Stimulated activated CD4-positive, alpha-beta T cell treated with anti-CD3 and anti-CD28 coated beads, TNF-alpha, amount 100 ng/mL, for 1 hour (primary cell): ENCODE measurements at places on chromosomes 1 and 21.

GRCh38 chr1:61011561-61012263, 70.6 kb upstream of the NFIA start:
- no peak for DNase-seq

DNA sequence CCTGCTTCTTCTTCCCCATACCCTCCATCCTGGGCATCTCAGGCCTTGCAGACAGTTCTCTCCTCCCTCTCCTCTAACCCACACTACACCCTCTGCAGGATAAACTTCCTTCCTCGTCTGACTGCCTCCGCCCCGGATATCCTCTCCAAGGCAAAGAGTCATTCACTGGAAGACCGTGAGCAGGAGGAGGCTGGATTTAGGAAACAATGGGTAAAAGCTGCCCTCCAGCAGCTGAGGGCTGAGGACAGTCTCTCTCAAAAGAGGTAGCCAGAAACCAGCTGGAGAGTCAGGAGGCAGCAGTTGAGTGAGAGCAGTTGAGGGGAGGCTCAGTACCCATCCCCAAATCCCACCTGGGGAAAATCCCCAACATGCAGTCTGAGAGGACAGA, 1.4 kb downstream of the CSRP1 start:
- no peak for DNase-seq

DNA sequence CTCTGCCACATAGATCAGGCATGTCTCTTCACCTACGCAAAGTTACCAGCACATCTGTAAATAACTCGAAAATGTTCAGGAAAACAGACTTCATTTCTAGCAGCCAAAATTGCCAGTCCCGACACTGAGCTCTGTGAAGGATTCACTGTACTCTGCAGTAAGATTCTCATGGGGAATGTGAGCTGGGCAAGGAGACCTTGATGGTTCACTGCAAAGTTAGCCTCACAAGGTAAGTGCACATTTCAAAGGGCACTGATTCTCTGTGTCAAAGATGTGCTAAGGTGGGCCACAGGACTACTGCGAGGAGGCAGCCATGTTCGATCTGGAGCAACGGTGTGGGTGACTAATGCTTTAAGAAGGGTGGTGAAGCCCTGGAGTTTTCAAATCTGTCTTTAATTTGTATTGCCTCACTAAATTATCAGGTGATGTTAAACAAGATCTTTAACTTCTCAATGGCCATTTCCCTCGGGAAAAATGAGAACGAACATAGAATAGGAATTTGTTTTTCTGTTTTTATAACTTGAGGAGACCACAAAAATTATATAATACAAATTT, 25.2 kb downstream of the STPG1 start:
- no peak for DNase-seq

GRCh38 chr1:220741349-220741748, 6.8 kb upstream of the MTARC2 start:
- DNase-seq, result no peak

DNA sequence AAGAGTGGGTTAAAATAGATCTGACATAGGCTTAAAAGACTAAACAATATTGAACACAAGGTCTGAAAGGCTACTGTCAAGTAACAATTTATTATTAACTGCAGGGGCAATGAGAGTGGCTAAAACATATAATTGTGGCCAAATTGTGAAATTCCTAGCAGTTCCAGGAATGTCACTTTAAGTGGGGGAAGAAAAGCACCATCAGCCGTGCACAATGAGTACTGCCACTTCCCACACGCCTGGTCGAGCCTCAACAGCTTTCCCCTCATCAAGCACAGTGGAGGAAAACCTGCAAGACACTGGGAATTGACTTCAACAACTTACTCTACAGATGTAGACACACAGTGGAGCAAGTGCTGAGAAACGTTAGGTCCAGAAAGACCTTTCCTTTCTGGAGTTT, 16.4 kb downstream of the TFB2M start:
- no peak for DNase-seq

- DNase-seq, result no peak
Measured at GRCh38 chr1:152535774-152536173, 21.5 kb downstream of the CRCT1 start.

DNA sequence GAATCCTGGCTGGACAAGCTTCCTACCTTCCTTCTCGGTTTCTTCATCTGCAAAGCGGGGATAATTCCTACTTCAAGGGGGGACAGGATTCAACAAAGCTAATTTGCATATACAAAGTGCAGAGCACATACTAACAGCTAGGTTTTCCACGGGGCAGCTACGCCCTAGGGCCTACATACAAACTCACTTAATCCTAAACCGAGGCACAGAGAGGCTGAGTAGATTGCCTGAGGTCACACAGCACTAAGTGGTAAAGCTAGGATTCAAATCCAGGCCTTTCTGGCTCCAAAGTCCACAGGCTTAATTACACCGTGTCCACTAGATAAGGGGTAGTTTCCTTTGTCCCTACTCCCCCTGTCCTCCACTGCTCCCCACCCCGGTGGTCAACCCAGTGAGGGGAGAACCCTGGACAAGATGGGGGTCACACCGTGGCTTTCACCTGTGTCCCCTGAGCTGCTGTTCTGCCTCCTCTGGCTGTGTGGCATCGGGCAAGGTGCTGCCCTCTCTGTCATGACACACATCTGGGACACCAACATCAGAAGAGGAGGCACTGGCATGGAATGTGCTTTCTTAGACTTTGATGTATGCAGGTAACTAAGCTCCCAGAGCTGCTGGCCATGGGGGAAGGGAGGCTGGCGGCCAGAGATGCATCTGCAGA, 44.5 kb downstream of the TAS1R2 start:
- DNase-seq, result no peak

GRCh38 chr1:236947794-236948193, 56.4 kb downstream of the MT1HL1 start:
- DNase-seq, result no peak

DNA sequence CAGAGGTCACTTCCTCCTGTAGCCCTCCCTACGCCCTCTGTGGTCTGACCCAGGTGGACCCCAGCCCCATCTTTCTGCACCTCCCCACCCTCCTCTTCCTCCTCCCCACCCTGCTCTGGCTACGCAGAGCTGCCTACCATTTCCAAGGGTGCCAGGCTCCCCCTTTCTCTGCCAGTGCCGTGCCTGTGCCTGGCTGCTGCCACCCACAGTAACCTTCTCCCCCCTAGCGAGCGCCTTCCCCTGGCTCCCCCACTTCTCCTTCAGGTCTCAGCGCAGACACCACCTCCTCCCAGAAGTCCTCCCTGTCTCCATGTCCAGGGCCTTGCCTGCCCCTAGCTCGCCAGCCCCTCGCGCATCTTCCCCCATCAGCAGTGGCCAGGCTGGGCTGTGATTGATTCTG, 471.5 kb downstream of the PTPRU start:
- DNase-seq, result no peak

DNA sequence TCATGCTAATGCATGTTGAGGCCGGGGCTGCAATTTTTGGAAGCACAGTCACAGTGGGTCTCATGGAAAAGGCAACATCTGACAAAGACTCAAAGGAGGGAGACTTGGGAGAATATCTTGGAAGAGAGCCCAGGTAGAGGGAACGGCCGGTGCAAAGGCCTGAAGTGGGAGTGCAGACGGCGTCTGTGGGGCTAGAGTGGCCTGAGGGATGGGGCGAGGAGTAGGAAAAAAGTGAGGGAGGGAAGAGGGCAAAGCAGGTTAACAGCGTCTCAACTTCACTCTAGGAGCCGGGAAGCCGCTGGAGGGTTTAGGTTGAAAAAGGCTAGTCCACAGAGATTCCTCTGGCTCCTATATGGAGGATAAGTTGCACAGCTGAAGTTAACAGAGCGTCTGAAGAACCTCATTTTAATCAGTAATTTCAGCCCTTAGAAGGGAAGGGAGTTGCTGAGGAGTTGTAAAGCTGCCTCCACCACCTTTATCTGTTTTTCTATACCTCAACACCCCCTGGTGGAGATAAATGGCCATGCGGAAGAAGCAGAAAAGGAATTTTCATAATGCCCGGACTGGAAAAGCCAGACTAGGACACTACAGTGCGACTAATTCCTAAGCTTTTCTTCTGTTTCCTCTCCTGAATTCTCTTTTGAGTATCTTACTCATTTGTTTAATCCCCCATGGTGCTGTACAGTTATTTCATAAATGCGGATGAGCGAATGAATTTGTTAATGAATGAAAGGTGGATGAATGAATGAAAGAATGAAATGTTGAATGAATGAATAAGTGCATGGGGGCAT, 78.7 kb upstream of the ZNF281 start:
- DNase-seq, result no peak

GRCh38 chr21:39188521-39189139, 5.4 kb upstream of the PSMG1 start:
- no peak for DNase-seq

- no peak for DNase-seq
Measured at GRCh38 chr1:39819091-39819812, 30.6 kb upstream of the BMP8B start.

GRCh38 chr21:33977721-33978369, 62.2 kb upstream of the ATP5PO start:
- no peak for DNase-seq

GRCh38 chr1:160058087-160058486, 11.9 kb downstream of the KCNJ10 start:
- no peak for DNase-seq

DNA sequence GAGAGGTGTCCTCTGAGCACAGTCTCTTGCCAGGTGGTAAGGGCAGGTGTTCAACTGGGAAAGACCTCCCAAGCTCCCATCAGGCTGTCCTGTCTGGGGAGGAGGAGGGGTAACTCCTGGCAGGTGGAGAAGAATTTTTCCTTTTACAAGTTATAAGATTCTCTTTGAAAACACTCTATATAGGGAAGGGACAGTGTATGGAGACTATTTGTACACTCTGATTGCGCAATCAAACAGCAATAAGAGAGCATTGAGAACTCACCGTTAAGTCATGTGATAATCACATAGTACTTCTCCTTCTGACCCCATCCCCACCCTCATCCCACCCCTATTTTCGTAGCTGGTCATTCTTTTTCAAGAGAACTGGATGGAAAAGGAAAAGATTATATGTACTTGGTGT, 179.3 kb upstream of the ZNF644 start:
- DNase-seq, result no peak

DNA sequence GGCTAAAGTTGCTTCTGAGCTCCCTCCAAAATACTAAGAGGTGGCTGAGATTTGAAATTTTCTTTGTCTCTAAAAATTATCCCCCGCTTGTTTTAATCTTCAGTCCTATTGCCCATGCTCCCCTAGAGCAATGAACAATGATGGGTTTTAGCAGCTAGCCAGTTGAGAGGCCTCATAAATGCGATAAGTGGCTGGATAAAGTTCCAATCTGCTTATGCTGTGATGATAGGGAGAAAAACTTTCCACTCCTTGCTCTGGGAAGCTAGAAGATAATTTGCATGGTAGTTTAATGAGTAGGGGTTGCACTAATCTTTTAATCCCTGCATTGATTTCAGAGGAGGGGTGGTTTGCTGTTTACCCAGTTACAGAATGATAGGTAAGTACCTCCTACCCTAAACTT, 9.6 kb upstream of the PRPF3 start:
- DNase-seq, result no peak

DNA sequence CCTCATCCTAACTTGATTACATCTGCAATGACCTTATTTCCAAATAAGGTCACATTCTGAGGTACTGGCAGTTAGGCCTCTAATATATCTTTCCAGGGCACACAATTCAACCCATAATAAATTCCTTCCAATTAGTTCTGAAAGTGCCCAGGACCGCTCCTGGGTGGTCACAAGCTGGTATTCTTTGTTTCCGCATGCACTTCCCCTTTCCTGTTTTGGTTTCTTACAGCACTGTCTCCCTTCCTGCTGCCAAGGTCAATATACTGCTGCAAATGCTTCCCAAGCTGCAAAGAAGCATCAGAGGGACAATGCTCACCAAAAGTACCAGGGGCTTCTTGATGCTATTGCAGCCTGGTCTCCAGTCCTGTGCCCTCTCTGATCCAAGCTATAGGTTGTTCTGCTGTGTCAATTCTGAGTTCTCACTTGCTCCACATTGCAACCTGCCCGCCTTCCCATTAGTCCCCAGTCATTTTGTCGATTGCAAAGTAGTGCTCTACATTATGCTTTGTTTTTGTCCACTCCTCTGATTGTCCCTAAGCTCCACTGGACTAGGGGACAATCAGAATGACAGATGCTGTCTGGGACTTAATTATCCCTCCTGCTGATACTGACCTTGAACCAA, 13.9 kb upstream of the XPR1 start:
- DNase-seq, result no peak

GRCh38 chr1:218878369-218878768, 295.3 kb upstream of the LYPLAL1 start:
- no peak for DNase-seq

DNA sequence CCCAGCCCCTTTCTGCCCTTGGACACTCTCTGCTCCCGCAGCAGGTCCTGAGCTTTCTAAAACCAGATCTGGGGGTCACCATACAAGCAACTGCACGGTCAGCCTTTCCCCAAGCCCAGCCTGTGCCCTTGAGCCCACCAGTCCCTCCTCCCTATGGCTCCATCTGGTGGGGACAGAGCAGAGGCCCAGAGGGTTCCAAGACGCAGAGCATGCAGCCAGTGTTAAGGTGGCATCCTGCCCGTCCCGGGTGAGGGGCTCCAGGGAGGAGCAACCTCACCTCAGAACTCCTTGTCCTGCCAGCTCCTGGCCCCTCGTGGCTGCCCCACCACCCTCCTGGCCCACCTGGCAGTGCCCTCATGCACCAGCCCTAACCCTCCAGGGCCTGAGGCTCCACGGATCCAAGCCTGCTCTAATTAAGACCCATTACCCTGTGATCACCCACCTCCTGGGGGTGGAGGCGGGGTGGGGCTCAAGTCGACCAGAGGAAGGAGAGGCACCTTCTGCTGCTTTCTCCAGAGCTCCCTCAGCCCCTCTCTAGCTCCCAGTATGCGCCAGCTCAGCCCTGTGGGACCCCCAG, 8.5 kb downstream of the CHD5 start:
- no peak for DNase-seq

GRCh38 chr1:211621447-211622198, 42.7 kb upstream of the SLC30A1 start:
- no peak for DNase-seq

DNA sequence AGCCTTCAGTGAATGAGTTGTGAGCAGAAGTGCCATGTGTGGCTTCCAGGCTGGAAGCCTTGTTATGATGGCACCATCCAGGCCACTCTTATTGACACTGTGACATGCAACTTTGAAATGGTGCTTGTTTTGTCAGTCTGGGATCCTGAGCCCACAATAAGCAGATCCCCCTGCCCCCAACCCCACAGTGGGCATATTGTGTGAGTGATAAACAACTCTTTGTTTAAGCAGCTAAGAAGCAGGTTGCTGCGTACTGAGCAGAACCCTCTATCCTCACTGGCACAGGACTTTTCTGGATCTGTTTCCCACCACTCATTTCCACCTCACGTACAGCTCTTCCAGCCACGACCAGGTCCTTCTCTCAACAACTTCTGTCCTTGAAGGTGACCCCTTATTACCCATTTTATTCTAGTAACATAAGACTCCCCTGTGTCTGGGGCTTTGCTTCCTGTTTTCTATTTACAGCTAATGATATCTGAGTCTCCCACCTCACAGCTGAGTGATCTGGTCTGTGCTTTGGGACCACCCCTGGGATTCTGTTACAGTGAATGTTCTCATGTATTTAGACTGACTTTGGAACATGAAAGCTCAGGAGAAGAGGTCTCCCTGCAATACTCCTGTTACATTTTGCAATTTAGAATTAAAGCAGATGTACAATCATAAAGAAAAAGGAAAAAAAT, 375.5 kb downstream of the PCP4 start:
- no peak for DNase-seq
